ENCODE measurements at places on chromosomes 16 and 17.

DNA sequence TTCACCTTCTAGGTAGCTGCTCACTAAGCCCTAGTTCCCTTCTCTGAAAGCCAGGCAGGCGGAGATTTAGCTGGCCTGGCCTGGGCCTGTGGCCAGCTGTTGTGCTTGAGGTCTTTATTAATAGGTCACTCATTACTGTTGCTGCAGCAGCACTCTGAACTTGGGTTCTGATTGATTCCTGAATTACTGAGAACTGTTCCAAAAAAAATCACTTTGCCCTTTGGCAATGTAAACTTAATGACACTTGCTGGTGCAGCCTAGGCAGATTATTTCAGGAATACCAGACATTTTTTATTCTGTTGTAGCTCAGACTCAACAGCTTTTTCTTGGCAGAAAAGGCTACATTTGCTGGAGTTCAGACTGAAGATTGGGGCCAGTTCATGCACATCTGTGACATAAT is 2.7 kb downstream of the TOM1L1 start:
- no peak for DNase-seq

- DNase-seq: no peak
Observed at GRCh38 chr16:86018487-86018886, 119.5 kb downstream of the IRF8 start.

GRCh38 chr16:86089334-86089900 is 190.5 kb downstream of the IRF8 start:
- no peak for DNase-seq

- no peak for DNase-seq
Observed at GRCh38 chr16:2761472-2761871, 9.0 kb downstream of the SRRM2 start.

DNA sequence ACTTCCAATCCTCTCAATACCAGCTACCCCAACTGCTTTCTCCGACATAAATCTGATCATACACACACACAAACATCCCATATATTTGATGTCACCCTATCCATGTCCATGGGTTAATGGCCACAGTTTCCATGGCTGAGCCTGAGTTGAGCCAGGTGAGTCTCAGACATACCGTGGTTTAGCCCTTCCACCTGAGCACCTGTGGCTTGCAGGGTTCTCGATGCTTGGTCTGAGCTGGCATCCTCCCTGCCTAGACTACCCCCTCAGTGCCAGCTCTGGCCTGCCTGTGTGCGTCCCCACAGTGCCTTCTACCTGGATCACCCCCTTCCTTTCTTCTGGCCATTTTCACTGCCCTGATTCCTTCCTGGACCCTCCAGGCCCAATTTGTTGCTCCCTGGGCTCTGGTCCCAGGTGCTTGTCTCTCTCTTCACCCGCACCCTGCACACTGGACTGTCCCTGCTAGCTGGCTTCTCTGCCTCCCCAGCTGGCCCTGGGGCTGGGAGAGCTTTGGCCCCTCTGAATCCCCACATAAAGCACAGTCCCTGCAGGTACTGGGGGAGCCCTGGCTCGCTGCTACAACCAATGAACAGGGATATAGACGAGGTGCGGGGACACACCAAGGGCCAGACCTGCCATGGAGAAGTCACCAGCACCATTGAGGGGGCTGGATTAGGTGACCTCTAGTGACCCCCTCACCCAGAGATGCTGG is 7.4 kb downstream of the ELMO3 start:
- DNase-seq: no peak

GRCh38 chr16:21653571-21653970 is 1.2 kb upstream of the IGSF6 start:
- no peak for DNase-seq

GRCh38 chr16:73326221-73326620 is 278.3 kb upstream of the ZFHX3 start:
- no peak for DNase-seq

- DNase-seq: no peak
Observed at GRCh38 chr16:75742424-75743047, 16.2 kb upstream of the CPHXL start.

GRCh38 chr17:57286399-57287105 is 30.2 kb downstream of the MSI2 start:
- no peak for DNase-seq

- DNase-seq: no peak
Observed at GRCh38 chr17:79136596-79136995, 62.0 kb downstream of the ENGASE start.

DNA sequence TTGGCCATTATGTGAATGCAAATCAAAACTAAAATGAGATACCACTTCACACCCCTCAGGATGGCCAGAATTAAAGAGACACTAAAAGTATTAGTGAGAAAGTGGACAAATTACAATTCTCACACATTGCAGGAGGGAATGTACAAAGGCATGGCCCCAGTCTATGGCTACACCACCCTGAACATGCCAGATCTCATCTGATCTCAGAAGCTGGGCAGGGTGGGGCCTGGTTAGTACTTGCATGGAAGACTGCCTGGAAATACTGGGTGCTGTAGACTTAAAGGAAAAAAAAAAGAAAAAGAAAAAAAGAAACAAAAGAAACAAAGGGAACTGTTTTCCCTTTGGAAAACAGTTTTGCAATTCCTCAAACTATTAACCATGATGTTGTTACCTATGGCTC is 97.0 kb upstream of the RBL2 start:
- no peak for DNase-seq

GRCh38 chr16:79006765-79007164 is 593.8 kb downstream of the MAF start:
- no peak for DNase-seq

DNA sequence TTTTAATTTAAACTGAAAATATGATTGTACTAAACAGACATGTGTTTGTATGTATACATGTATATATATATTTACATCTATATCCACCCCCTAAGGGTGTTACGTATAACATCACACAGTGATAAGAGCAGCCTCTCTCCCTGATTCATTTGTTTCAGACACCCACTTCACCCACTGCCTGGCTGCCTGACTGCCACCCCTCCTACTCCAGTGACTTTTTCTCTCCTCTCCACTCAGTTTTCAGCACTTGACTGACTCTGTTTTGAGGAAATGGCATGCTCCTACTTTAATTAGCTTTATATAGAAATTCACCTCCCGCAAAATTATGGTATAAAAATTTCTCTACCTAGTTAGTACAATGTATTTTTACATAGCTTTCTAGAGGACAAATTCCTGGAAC is 20.0 kb downstream of the BFAR start:
- no peak for DNase-seq

GRCh38 chr16:86496262-86496928 is 13.9 kb upstream of the FOXF1 start:
- no peak for DNase-seq

- DNase-seq: no peak
Observed at GRCh38 chr16:84924331-84925091, 86.8 kb downstream of the ZDHHC7 start.

GRCh38 chr17:36501963-36502362 is 15.5 kb downstream of the ZNHIT3 start:
- no peak for DNase-seq

DNA sequence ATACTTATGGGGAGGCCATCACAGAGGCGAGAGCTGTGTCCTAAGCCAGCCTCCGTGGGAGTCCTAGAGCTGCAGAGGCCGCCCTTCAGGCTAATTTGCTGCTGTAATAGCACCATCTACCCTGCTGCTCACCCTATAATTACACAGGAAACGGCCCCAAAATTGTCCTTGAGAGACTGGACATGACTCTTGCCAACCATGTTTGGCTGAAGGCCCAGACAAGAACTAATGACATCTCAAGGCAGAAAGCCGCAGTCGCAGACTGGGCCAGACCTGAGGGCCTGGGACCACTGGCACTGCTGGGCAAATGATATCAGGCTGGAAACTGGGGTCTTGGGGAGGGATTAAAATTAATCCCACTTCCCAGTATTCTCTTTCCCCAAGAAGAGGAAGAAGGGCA is 24.1 kb downstream of the PSMD7 start:
- no peak for DNase-seq

GRCh38 chr17:28506763-28507487 is 777 bp downstream of the FOXN1 start:
- DNase-seq: no peak

DNA sequence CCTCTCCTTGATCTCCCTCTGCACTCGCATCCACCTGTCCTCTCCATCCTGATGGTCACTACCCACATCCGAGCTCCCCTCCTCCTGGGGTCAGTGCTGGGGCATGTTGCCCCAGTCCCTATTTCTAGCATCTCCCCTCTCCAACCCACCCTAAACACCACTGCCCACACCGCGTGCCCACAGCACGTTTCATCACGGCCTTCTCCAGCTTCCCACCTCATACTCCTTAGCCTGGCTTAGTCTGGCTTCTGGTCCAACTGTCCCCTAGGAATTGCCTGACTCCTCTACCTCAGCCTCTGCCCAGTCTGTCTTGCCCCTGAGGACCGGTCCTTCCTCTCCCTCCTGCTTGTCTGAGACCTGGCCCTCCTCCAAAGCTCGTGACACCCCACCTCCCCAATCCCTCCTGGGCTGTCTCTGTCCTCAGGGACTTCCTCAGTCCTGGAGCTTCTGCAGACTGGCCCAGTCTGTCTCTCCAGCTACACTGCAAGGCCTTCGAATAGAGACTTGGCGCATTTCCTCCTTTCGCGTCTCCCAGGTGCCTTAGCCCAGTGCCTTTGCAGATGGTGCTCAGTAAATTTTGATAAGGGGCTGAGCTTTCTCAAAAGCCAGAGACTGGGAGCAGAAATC is 4.9 kb downstream of the ALOX15 start:
- no peak for DNase-seq

DNA sequence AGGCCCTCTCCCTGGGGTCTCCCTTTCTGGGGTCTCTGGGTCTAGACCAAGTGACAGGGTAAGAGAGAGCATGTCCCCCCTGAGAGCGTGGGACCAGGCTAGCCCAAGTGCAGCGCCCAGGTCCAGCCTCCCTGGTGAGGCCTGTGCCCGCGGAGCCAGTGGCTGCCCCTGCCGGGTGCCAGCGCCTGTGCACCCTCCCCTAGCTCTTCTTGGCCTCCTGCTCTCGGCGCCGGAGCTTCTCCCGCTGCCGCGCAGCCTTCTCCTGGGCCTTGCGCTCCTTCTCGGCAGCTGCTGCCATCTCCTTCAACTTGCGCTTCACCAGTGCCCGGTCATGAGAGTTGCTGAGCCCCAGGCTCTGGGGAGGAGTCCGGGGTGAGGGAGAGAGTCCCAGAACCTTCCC is 17.3 kb downstream of the SAMD14 start:
- no peak for DNase-seq

DNA sequence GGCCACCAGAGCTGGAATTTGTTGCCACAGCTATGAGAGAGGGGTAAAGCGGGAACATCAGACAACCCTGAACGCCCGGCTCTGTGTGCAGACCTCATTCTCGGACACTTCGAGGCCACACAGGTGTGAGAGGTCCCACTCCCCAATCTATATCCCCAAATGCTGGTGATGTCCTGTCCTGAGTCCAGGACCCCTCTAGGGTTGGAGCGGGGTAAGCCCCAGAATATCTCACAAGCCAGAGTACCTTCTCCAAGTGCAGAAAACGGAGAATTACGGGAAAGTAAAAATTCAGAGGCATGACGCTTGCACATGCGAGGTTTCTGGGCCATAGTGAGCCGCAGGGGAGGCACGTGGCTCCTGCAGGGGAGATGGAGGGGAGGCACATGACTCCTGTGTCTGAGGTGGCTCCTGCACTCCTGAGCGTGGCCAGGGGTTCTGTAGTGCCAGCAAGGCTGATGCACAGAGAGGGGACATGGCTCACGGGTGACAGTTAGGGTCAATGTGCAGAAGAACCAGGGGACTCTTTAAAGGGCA is 248.0 kb downstream of the RBFOX3 start:
- no peak for DNase-seq

GRCh38 chr17:79612468-79613194 is 1.8 kb upstream of the RBFOX3 start:
- peak; percentile 55 for DNase-seq

GRCh38 chr17:73760439-73760758 is 116.2 kb upstream of the SDK2 start:
- DNase-seq: no peak

DNA sequence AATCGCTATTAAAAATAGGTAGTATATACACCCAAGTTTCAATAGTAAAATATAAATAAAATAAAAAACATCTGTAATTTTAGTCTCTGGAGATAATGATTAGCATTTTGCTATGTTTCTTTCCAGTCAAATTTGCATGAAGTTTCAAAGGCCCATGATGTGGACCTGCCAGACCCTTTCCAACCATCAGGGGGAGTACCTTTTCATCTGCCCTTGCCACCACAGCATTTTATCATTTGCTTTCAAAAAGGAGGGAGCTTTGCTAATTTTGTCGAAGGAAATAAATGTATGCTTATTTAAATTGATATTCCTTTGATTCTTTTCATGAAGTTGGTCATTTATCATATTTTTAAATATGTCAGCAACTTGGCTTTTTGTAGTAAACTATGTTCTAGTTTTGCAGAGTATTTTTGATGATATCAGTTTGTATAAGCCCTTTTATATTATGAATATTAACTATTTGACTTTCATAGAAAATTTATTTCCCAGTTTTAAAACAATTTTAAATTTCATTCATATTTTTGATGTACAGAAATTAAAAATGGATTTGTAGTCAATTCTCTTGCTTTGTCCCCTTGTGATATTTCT is 115.2 kb upstream of the NETO2 start:
- no peak for DNase-seq

DNA sequence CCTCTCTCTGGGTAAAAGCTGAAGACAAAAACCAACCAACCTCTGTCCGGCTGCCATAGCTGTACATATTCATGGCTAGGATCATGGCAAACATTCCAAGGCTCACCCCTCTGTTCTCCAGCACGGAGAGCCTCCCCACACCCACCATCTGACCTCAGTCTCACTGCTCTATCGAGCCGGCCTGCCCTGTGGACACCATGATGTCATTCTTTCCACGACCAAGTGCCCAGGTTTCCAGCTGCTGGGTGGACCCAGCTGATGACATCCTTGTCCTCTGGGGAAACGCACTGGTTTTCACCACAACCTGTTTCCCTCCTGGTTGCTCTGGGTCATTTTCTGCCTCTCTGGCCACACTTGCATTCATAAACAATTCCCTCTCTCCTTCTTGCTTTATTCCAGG is 67.7 kb downstream of the NDEL1 start:
- DNase-seq: no peak

- peak; percentile 49 for DNase-seq
Observed at GRCh38 chr17:491086-492021, 138.7 kb upstream of the RPH3AL start.

DNA sequence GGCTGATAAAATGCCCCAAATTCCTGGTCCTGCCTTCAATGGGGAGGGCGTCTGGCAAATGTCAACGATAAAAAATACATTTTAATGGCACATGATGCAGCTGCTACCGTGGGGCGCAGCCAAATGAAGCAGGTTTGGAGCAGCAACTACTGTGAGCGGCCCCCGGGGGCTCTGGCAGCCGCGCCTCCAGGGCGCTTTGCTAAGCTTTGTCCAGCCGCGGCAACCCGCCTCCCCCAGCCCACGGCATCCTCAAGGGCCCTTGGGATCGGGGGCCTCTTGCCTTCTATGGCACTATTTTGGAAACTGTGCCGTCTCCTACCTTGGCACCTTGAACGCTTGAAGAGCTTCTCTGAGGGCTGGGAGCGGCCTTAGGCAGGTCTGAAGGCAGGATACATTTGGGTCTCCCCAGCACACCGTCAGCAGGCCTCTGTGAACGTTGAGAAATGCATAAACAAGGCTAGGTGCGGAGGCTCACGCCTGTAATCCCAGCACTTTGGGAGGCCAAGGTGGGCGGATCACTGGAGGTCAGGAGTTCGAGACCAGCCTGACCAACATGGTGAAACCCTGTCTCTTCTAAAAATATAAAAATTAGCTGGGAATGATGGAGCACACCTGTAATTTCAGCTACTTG is 25.1 kb downstream of the TBX4 start:
- no peak for DNase-seq

All from stimulated activated naive CD8-positive, alpha-beta T cell treated with anti-CD3 and anti-CD28 coated beads, Interleukin-15, amount 100 ng/mL, for 72 hours (primary cell).